M059J (cell line): ENCODE measurements at places on chromosomes 1 and 21. TPM values are rescaled to one million over a fixed set of nuclear protein-coding genes. Genes with fewer than 3 reads are reported as not detected.

The COL6A1 gene
- 147 and 271 TPM in 2 replicates for total RNA-seq

DNA sequence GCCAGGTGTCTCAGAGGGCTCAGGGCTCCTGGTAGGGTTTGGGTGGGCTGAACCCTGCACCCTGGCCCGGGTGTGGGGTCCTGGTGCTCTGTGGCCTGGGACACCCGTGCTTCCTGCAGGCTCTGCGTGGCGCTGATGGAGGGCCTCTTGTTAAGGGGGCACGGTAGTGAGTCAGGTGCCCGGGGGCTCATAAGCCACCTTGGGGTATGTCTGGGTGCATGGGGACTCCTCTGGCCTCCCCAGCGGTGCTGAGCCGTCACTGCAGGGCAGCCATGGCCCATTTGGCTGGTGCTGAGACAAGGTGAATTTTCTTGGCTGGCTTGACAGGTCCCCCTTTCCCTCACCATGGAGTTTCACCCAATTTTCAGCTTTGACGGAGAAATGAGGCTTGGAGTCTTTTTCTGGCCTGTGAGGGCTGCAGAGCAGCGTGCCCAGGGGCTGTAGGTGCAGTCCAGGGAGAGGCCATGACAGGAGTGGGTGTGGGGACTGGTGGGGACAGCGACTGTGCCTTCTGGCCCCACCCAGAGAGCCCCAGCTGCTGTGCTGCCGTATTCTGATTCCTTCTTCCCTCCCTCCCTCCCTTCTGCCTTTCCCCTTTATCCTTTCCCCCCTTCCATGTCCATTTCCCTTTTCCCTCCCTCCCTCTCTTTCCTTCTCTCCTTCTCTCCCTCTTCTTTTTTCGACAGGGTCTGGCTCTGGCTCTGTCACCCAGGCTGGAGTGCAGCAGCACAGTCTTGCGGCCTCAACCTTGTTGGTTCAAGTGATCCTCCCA is 40.4 kb downstream of the SKI start:
- no peak for DNase-seq

DNA sequence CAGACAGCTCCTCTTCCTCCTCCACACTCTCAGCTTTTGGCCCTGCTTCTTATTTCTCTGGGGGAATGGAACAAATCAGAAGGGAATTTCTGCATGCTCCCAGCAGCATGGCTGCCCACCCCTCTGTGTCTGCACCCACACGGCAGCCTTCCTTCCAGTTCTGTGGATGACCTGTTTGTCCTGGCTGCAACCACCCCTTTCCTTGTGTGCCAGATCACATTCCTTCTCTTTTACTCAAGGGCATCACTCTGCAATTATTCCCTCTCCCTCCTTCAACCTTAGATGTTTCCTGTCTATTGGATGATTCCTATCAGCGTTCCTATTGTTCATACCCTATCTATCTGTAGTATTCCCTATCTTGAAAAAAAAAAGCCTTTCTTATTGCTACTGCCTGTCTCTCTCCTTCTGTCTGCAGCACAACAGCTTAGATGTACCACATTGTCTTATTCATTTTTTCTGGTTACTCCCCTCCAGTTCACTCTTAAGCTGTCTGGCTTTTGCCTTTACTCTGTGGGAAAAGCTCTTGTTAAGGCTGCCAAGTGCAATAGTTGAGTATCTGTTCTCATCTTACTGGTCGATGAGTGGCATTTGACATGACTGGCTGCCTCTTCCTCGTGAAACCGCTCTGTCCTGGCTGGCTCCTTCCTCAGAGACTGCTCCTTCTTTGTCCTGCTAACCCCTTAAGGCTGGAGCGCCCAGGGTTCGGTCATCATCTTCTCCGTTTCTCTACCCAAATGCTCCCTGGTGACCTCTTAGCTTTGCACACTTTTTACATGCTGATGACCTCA is 351.1 kb downstream of the CAMTA1 start:
- peak; percentile 70 for DNase-seq

GRCh38 chr1:1550591-1551432 is 10.4 kb upstream of the TMEM240 start:
- peak; percentile 16 for DNase-seq

DNA sequence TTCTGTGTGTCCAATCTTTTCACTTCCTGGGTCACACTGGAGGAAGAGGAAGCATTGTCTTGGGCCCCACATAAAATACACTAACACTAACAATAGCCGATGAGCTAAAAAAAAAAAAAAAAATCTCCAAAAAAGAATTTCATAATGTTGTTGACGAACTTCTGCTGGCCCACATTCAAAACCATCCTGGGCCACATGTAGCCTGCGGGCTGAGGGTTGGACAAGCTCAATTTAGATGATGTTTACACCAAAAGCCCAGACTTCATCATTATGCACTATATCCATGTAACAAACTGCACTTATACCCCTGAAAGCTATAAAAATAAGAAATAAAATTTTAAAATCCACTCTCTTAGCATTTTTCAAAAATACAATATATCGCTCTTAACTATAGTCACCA is 187.8 kb upstream of the PTBP2 start:
- no peak for DNase-seq

GRCh38 chr1:101605878-101606277 is 369.1 kb downstream of the S1PR1 start:
- no peak for DNase-seq

GRCh38 chr1:11752359-11753088 is 9.5 kb upstream of the C1orf167 start:
- DNase-seq: peak; percentile 30

DNA sequence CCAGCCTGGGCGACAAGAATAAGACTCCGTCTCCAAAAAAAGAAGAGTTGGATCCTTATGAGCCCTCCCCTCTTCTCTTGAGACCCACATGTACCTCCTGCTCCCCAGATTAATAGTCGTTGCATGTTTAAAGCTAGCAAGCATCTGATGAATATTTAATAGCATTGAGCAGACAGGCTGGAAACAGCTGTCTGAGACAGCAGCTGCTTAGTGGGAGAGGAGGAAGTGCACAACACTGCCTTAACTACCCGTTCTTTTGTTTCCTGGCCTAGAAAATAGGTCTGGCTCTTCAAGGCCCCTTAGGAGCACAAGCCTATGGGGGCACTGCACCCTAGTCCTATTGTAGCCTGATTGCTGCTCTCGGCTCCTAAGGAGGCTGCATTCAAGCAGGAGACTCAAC is 17.3 kb upstream of the TMEM39B start:
- no peak for DNase-seq

DNA sequence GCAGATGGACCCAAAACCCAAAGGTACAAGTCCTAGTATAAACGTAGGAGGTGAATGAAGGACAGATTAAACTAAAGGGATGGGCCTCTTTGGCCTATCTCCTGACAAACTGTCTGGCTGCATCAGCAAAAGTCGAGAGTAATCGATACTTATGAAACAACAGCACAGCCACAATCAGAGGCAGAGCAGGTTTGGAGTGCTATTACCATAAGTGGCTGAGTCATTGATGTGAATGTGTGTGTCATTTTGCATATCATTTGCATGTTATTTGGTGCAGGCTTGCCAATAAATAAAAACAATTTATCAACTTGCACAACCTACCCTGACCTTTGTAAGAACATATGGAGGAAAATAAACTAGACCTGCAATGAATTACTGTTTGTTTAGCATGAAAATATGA is 283.1 kb downstream of the NUF2 start:
- DNase-seq: no peak

- DNase-seq: peak; percentile 73
These were observed 1.1 kb downstream of the CKS1B start for GRCh38 chr1:154975409-154976059.

- DNase-seq: no peak
These were observed 15.1 kb downstream of the THBS3 start for GRCh38 chr1:155192346-155193274.

DNA sequence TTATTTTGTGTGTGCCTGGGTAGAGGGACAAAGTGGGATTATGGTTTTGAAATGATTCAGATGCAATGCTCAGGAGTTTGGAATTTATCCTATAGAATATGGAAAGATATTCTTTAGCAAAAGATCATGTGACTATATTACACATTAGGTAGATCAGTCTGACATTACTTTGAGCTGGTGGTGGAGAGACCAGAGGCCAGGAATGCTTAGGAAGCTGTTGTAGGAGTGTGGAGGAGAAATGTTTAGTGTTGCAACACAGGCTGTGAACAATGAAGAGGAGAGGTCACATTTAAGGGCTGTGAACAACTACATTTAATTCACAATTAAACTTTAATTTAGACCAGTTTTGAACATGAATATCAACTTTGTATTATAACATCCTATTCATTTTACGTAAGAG is 45.3 kb upstream of the PODN start:
- DNase-seq: no peak

The SMCP gene
- not detected in 2 replicates for total RNA-seq

DNA sequence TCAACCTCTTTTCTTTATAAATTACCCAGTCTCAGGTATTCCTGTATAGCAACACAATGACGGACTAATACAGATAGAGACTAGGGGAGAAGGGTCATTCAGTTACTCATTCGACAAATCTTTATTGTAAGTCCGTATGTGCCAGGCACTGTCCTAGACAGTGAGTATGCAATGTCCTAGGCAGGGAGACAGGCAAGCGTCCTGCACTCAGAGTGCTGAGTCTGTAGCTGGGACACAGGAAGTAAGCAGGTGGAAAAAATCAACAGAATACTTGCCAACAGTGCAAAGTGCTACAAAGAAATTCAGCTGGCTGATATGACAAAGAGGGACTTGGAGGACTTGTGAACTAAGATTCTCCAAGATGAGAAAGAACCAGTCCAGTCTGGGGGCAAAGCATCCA is 92.2 kb upstream of the ZBTB40 start:
- DNase-seq: no peak

The PADI6 gene
- not detected in 2 replicates for total RNA-seq

The ALG14 gene
- 1.9 and 2.1 TPM in 2 replicates for total RNA-seq

- DNase-seq: no peak
These were observed 178.3 kb downstream of the CACNA1E start for GRCh38 chr1:181661569-181661968.

DNA sequence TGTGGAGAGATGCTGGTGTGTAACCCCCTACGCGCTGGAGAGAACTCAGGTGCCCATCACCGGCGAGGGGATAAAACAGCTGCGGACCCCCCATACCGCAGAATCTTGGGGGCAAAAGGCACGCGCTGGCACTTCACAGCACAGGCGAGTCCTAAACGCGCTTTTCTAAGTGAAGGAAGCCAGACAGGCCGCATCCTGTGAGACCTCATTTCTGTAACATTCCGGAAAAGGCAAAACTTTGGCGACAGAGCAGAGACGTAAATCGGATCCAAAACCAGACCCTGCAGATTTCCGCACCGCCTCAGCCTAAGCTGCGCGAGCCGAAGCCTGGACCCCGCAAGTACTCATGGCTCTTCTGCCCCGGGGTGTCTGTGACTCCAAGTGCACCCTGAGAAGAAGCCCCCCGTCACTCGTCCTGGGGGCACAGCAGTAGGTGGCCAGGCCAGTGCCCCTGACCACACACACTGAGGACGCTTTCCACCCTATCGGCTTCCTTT is 60.9 kb downstream of the SLX9 start:
- no peak for DNase-seq

The NTNG1 gene
- total RNA-seq: 5.8 and 8.3 TPM in 2 replicates

- no peak for DNase-seq
These were observed 23.3 kb downstream of the SH3BP5L start for GRCh38 chr1:248802454-248802853.

DNA sequence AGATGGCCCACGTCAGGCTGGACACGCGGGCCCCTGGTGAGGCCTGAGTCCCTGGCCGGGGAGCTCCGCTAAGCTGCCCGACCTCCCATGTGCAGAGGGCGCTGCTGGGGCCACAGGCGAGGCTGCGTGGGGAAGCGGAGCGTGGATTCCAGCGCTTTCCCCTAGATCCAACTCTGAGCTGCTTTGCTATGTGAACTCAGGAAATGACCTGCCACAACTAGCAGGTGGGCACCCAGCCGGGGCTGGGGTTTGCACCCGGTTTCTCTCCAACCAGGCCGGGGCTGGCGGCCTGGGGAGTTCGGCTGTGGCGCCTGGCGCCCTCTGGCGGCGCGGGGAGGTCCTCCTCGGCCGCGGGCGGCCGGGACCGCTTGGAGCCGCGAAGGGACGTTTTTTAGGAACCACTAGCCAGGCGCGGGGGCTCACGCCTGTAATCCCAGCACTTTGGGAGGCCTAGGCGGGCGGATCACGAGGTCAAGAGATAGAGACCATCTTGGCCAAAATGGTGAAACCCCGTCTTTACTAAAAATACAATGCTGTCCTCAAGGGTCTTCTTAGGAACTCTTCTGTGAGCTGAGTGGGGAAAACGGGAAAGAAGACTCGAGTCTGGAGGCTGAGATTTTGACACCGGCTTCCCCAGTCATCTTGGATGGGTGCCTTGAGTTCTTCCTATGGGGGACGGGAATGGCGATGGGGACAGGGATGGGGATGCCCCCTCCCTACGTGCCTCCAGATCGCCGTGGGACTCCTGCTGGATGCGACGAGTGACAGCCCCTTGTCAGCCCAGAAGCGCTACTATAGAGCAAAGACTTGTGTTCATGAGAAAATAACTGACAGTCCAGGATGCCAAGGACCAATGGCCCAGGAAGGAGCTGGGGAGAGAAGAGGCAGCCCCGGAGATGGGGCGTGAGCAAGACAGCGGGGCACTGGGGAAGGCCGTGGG is 12.6 kb downstream of the PYCR2 start:
- DNase-seq: no peak

The TRAF5 gene
- total RNA-seq: 1.5 and 3.1 TPM in 2 replicates

The ROR1 gene
- 1.1 and 2.5 TPM in 2 replicates for total RNA-seq

The NBPF9 gene
- 13.5 and 18.8 TPM in 2 replicates for total RNA-seq

- no peak for DNase-seq
These were observed 6.5 kb downstream of the MAD2L2 start for GRCh38 chr1:11674488-11674887.

GRCh38 chr1:109761227-109762038 is 2.3 kb downstream of the EPS8L3 start:
- no peak for DNase-seq

- no peak for DNase-seq
These were observed 15.6 kb upstream of the NCMAP start for GRCh38 chr1:24540051-24540905.

- DNase-seq: no peak
These were observed 12.9 kb upstream of the CAP1 start for GRCh38 chr1:40027647-40028046.

The SDF4 gene
- 100 and 196 TPM in 2 replicates for total RNA-seq

- DNase-seq: peak; percentile 5
These were observed 124.5 kb downstream of the TBX15 start for GRCh38 chr1:118863688-118864087.

The CNIH3 gene
- total RNA-seq: 21.4 and 23.5 TPM in 2 replicates

The SELE gene
- not detected in 2 replicates for total RNA-seq

DNA sequence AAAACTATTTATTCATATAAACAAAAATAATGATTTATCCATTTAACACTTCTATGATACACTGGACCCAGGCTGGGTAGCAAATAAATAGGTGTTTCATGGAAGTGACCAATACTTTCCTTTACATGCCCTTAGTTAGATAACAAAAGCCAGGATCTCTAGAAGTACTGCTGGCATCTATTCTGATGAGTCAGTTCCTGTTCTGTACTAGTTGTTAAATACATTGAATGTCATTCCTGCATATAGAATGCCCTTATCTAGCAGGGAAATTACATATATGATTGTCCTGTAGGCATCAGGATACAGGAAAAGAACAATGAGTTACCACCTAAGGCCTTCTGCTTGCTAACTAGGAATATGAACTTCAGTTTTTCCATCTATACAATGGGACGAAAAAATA is 130.8 kb downstream of the HFM1 start:
- DNase-seq: no peak

DNA sequence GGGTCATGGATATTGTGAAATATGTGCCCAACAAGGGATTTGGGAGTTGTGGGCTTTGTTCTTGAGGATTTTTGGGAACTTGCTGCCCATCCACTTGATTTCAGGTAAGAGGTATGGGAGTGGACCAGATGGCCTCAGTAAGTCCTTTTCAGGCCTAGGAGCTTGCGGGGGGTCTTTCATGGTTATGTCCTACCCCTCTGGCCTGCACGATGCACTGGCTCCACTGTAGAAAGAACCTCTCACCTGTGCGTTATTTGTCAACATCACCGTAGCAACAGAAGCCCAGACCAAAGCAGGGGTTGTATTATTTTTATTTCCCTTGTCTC is 8.6 kb downstream of the RIIAD1 start:
- no peak for DNase-seq
